Left forelimb (tissue), 1 donor: ENCODE measurements at places on chromosomes 1 and 21.

GRCh38 chr1:234355782-234356510, 17.3 kb upstream of the COA6 start:
- no peak for DNase-seq

- DNase-seq: no peak
Observed at GRCh38 chr1:175675017-175675416, 68.4 kb downstream of the TNR start.

DNA sequence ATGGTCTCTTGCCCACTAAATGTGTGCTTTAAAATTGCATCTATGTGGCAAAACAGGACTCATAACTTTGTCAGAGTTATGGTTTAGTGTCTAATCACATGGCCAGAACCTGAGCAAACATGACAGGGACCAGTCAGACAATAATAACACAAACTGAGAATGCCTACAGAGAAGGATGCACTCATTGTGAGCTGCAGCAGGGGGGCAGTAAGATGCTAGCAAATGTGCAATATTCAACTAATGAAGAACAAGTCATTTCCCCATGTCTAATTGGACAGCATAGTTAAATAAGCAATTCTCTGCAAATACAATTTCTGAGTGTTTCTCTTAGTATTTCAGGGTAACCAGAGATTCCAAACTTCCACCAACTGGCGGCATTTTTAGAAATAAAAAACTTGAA, 30.8 kb downstream of the SPAG17 start:
- DNase-seq: no peak

- DNase-seq: no peak
Observed at GRCh38 chr1:67801903-67802302, 31.4 kb downstream of the GNG12 start.

DNA sequence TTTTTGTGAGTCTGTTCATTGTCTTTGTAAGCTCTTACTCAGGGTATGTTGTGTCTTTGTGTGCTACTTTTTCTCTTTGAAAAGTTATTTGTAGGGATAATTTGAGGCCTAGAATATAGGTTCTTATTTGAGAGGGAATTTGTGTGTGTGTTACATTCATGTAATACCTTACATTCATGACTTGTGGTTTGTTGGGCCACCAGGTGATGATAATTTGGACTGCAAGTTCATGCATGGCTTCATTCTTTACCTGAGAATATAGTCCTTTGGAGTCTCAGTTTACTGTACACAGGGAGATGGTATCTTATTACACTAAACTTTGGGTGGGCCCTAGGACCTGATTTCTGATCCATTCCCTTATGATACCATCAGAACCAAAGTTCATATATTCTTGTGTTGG, 51.8 kb upstream of the FASLG start:
- DNase-seq: no peak

GRCh38 chr1:154720328-154721297, 112.6 kb upstream of the ADAR start:
- DNase-seq: no peak

GRCh38 chr1:168057921-168058320, 78.8 kb downstream of the GPR161 start:
- no peak for DNase-seq

GRCh38 chr1:112296908-112297307, 99.1 kb upstream of the CTTNBP2NL start:
- DNase-seq: no peak
